Mucosa of gallbladder (tissue), 1 donor: ENCODE measurements at places on chromosomes 3 and 15. TPM values are rescaled to one million over a fixed set of nuclear protein-coding genes. Genes with fewer than 3 reads are reported as not detected.

- no peak for DNase-seq
Observed at GRCh38 chr3:104165866-104166265, 1200.8 kb upstream of the ALCAM start.

DNA sequence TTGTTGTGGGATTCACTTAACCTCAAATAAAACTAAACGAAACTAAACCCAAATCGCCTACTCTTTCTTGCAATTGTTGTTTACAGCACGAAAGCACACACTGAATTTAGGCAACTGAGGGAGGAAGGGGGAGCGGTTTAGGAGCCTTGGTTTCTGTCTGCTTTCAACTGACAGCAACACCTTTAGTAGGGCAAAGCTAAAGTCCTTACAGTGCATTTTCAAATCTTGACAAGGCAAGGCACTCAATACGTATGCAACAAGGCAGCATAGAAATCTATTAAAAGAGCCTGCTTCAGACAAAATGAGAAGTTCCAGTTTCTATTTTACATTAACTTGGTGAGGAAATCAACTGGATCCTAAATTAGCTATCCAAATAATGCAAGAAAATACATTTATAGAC, 174.6 kb downstream of the CHST2 start:
- no peak for DNase-seq

GRCh38 chr3:189683546-189684255, 52.5 kb downstream of the TP63 start:
- DNase-seq, result no peak

GRCh38 chr3:112604536-112604935, 36.4 kb downstream of the CCDC80 start:
- DNase-seq, result no peak

DNA sequence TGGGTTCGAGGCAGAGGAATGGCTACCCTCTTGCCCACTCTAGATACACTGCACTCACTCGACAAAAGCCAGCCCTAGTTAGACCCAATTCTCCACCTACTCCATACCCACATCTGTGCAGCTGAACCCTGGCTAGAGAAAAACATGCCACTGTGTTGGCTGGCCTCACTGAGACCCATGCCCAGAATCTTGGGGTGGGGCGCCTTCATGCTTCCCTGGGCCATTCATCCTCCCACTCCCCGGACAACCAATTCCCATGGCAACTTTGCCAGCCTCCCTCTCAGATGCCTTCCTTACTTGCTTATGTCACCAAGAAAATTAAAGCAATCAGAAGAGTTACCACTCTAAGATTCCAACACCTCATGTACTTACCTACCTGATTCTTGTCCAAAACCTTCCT, 9.2 kb upstream of the LIMD1 start:
- no peak for DNase-seq

GRCh38 chr15:56734013-56734635, 815 bp upstream of the ZNF280D start:
- DNase-seq, result no peak

- no peak for DNase-seq
Observed at GRCh38 chr3:72655723-72656122, 192.5 kb downstream of the SHQ1 start.

DNA sequence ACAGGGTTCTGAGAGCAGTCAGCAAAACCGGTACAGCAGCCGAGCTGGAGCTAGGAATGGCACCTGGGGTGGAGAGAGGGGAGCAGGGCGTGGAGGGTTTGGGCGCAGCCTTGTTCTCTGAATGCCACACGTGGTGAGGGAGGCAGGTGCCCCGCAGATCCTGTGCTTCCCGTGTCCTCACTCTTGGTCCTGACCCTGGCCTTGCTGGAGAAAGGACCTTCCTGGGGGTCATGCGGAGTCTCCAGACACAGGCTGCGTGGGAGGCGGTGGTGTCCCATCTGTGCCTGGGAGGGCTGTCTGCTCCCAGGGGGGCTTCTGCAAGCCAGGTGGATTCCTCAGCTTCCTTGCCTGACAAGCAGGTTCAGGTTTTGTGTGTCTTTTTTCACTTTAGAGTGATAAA, 244.7 kb upstream of the LYSMD4 start:
- no peak for DNase-seq

GRCh38 chr3:71776538-71776937, 8.4 kb downstream of the PROK2 start:
- DNase-seq, result no peak

DNA sequence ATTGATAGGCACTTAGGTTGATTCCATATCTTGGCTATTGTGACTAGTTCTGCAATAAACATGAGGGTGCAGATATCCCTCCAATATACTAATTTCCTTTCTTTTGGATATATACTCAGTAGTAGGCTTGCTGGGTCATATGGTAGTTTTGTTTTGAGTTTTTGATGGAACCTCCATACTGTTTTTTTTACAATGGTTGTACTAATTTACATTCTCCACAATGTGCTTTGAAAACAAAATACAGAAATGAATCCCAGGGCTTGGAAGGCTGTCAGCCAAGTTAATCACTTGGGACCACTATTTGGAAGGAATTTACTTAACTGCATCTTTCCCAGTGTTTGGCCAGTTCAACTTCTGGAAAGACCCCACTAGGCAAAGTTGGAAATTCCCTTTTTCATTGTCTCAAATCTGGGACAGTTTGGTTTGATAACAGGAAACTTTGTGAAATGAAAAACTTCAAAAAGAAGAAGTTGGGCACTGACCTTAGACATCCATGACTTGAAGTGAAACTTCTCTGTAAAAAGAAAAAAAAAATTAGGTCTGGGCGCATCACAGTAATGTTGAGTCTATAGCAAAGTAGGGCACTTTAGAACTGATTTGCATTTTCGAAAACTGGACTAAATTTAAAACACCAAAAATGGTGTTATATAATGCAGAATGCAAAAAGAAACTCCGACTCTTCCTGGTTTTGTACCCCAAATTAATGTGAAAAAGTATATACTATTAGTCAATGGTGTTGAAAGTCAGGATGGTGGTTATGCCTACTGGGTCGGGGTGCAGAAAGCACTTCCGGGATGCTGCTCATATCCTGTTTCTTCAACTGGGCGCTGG, 6.0 kb downstream of the CTSH start:
- no peak for DNase-seq

PPP1R14D gene
- total RNA-seq, result 23.4 TPM

TTC21A gene
- 13.4 TPM for total RNA-seq

SERPINI2 gene
- total RNA-seq, result 0.23 TPM

CYP11A1 gene
- 0.72 TPM for total RNA-seq

PLA2G4F gene
- 3.2 TPM for total RNA-seq

PIERCE2 gene
- total RNA-seq, result 7.5 TPM
